ENCODE measurements at places on chromosomes 7 and 10. TPM values are rescaled to one million over a fixed set of nuclear protein-coding genes. Genes with fewer than 3 reads are reported as not detected.

Gene FXYD4
- not detected for total RNA-seq

Gene PTN
- total RNA-seq = 0.20 TPM

Gene CREB5
- total RNA-seq = 18.5 TPM

Gene MSS51
- total RNA-seq = 2.4 TPM

Gene NANOS1
- 11.3 TPM for total RNA-seq

Gene GCC1
- 8.4 TPM for total RNA-seq

Gene GIMAP5
- not detected for total RNA-seq

Gene HOXA2
- not detected for total RNA-seq

Gene CALD1
- 68.3 TPM for total RNA-seq

Gene PSD
- not detected for total RNA-seq
